Caco-2 (cell line): ENCODE measurements at places on chromosomes 12 and 14. TPM values are rescaled to one million over a fixed set of nuclear protein-coding genes. Genes with fewer than 3 reads are reported as not detected.

CCDC63 gene
- not detected in 2 replicates for total RNA-seq

TRIM9 gene
- total RNA-seq = 2.7 and 3.0 TPM in 2 replicates

SERPINA9 gene
- total RNA-seq = not detected in 2 replicates

MYF5 gene
- total RNA-seq = not detected in 2 replicates

SVOP gene
- total RNA-seq = 0.09 and 0.14 TPM in 2 replicates

LAG3 gene
- 1.9 and 3.2 TPM in 2 replicates for total RNA-seq

ARHGAP9 gene
- 0.75 and 1.8 TPM in 2 replicates for total RNA-seq

FAM222A gene
- 17.4 and 18.0 TPM in 2 replicates for total RNA-seq

SLC22A17 gene
- total RNA-seq = 3.1 and 3.7 TPM in 2 replicates

GPX2 gene
- total RNA-seq = 39.3 and 48.1 TPM in 2 replicates

GYS2 gene
- 0.66 and 1.3 TPM in 2 replicates for total RNA-seq

NEDD1 gene
- 21.9 and 23.1 TPM in 2 replicates for total RNA-seq

ANAPC5 gene
- 106 and 115 TPM in 2 replicates for total RNA-seq

KRT77 gene
- total RNA-seq = not detected in 2 replicates

P2RX7 gene
- not detected in 2 replicates for total RNA-seq

MUCL1 gene
- total RNA-seq = not detected in 2 replicates

RFC5 gene
- total RNA-seq = 38.5 and 42.7 TPM in 2 replicates

CLMN gene
- total RNA-seq = 5.2 and 6.7 TPM in 2 replicates

SLC25A47 gene
- total RNA-seq = not detected in 2 replicates

CCDC77 gene
- 33.0 and 33.9 TPM in 2 replicates for total RNA-seq

HELB gene
- total RNA-seq = 3.4 and 3.9 TPM in 2 replicates

TMEM229B gene
- 0.19 TPM in 1 of 2 replicates, not detected in the other for total RNA-seq

DNM1L gene
- 136 and 137 TPM in 2 replicates for total RNA-seq

ACVRL1 gene
- total RNA-seq = 0.74 TPM in 1 of 2 replicates, not detected in the other

CCDC175 gene
- total RNA-seq = not detected in 2 replicates

TEX52 gene
- total RNA-seq = 0.34 TPM in 1 of 2 replicates, not detected in the other

GAS2L3 gene
- 25.0 and 27.2 TPM in 2 replicates for total RNA-seq

SYCP3 gene
- total RNA-seq = 0.16 TPM in 1 of 2 replicates, not detected in the other

DAO gene
- total RNA-seq = not detected in 2 replicates

AMN gene
- 70.7 TPM in 2 replicates for total RNA-seq

FERMT2 gene
- total RNA-seq = 33.5 and 40.8 TPM in 2 replicates

TNFAIP2 gene
- 7.9 and 8.1 TPM in 2 replicates for total RNA-seq

OASL gene
- 0.11 and 0.35 TPM in 2 replicates for total RNA-seq

SRRM4 gene
- not detected in 2 replicates for total RNA-seq

PSMB11 gene
- not detected in 2 replicates for total RNA-seq
